ENCODE measurements at places on chromosomes 7 and 10.

DNA sequence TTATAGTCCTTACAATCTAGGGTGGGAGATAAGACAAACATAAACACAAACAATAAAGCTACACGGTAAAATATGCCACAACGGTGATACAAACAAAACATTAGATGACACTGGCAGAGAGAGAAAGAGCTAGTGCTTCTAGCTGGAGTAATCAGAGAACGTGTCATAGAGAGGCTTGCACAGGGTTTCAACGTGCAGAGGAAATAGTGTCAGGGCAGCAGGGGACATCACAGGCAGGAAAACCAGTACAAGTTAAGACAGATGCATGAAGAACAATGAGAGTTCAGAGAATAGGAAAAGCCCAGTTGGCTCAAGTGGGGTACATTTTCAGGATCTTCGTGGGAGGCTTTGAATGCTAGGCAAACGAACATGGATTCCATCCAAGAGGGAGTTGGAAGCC lies 91.4 kb downstream of the ZNF438 start:
- no peak for DNase-seq

- DNase-seq: no peak
These were observed 111.9 kb downstream of the USP6NL start for GRCh38 chr10:11499425-11500071.

- no peak for DNase-seq
These were observed 817.5 kb downstream of the NRG3 start for GRCh38 chr10:82692458-82692857.

- DNase-seq: no peak
These were observed 103.3 kb downstream of the GPAM start for GRCh38 chr10:112080231-112080630.

DNA sequence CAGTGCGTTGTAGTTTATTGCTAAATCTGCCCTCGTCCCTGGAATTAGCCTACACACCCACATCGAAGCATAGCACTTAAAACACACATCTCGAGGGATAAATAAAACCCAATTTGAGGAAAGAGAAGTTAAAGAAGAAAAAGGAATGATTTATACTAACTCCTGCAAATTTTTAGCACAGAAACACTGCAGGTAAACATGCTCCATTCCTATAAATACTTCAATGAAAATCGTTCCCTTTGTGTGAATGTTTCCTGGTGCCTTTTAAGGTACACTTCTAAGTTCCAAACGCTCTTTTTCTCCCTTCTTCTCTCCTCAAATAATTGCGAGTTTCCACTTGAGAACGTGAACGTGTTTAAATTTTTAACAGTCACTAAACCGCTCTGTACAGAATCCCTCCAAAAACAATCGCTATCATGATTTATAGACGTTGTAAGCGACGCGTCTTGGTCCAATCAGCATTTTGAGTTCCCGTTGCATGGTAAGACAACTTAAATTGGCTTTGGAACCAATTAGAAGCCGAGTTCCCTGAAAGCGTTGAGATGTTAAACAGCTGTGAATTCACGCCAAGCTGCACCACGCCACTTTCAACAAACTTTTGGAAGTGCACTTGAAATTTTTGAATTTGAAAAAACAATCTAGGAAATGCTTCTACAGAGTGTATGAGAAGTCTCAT lies 12.5 kb upstream of the EBLN1 start:
- no peak for DNase-seq

DNA sequence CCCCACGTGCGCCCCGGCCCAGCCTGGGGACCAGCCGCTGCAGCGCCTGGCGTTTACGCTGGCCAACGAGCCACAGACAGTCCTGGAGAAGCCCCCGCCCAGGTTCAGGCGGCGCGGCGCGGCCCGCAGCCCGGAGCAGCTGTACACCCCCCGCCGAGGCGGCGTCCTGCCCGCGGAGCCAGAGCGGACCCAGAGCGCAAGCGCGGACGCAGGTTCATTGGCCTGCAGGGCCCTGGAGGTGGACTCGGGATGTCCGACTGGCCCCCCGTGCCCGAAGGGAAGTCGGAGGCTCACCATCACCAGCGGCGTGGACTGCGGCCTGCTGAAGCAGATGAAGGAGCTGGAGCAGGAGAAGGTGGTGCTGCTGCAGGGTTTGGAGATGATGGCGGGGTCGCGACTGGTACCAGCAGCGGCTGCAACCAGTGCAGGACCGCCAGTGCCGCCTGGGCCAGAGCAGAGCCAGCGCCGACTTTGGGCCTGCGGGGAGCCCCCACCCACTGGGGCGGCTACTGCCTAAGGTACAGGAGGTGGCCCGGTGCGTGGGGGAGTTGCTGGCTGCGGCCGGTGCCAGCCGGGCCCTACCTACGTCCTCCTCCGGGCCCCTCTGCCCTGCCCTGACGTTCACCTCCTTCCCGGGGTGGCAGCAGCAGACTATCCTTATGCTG lies 72.0 kb upstream of the KCTD7 start:
- DNase-seq: no peak

DNA sequence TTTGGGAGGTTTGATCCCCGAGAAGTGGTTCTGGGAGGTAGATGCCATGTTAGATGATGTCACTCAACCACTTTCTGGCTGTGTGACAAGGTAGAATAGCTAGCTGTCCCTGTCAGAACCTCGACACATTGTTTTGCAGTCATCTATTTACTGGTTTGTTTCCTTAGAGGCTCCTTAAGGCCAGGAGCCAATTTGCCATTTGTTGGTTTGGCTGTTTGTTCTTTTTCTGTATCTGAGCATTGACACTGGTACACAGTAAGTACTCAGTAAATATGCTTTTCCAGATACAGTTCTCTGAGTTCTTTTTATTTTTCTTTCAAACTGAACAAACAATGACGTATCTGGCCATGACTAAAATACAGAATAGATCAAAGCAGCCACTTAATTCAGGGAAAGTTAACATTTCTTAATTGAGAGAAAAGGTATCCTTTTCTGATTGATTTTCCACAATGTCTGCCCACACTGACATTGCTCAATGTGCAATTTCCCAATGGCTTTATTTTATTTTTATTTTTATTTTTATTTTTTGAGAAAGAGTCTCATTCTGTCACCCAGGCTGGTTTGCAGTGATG lies 121.6 kb downstream of the SPAG6 start:
- no peak for DNase-seq
